ENCODE measurements at places on chromosomes 12 and 14.
A peak's percentile ranks its signal among the peaks of the same experiment; 100 is the strongest.

DNA sequence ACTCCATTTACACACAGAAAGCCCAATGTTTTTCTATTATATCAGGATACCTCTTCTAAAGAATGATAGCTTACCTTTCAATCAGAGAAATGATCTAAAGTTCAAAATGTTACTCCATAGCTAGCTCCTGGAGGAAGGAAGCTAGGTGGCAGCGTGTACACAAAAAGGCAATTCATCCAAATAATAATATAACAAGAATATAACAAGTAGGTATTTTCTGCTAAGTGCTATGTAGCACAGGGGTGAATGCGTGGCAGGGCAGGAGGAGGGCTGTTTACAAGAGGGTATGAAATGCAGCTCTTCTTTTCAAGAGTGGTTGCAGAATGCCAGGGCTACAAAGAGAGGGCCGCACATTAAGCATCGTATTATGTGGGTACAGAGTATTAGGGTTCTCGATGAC, 663 bp upstream of the SNAPC1 start:
- DNase-seq = no peak

DNA sequence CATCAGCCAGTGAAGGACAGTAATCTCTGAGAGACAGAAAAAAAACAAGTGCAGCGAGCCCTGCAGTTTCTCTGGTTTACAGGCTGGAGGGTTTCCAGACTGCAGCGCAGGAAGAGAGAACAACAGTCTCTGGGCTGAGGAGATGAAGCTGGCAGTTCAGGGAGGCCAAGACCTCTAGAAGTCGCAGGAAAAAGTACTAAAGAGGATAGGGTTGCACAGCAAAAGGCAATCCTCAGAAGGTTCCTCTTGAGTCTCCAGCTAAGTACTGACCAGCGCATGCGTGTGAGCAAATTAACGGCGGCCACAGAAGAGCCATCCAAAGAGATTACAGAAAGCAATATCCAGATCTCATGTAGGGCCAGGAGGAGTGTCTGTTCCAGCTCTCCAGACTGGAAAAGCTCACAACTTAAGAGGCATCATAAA, 12.2 kb upstream of the CCDC60 start:
- DNase-seq = no peak

DNA sequence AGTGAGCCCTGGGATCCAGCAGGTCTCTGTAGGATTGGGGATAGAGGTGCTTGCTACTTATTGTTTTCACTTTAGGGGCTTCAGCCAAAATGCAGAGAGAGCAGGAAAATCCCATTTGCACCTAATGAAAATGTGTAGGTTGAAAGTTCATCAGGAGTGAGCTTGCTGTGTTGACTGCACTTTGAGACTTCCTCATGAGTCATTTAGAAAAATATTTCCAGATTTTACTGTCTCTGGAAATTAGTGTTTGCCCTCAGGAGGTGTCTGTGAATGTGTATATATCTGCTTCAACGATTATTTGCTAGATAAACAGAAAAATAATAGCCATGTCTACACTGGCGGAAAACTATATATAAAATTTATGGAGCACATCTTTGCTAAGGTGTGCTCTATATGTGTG, 159.3 kb downstream of the CAND1 start:
- DNase-seq = no peak

- no peak for DNase-seq
Measured at GRCh38 chr12:130081117-130081805, 81.0 kb upstream of the FZD10 start.

DNA sequence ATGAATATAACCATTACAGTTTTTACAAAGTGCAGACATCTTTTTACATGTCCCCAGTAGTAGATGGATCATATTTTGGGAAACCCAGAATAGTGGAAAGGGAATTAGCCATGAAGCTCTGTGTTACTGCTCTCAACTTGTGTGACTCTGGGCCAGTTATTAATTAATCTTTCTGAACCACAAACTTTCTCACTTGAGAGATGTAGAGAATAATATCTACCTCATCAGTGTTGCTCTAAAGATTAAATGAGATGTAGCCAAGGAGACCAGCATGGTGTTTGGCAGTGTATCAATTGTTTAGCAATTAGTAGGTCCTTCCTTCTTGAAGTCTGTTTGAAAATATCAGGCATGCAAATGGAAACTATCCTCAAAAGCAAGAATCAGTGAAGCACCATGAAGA, 169.2 kb downstream of the TMTC2 start:
- no peak for DNase-seq

DNA sequence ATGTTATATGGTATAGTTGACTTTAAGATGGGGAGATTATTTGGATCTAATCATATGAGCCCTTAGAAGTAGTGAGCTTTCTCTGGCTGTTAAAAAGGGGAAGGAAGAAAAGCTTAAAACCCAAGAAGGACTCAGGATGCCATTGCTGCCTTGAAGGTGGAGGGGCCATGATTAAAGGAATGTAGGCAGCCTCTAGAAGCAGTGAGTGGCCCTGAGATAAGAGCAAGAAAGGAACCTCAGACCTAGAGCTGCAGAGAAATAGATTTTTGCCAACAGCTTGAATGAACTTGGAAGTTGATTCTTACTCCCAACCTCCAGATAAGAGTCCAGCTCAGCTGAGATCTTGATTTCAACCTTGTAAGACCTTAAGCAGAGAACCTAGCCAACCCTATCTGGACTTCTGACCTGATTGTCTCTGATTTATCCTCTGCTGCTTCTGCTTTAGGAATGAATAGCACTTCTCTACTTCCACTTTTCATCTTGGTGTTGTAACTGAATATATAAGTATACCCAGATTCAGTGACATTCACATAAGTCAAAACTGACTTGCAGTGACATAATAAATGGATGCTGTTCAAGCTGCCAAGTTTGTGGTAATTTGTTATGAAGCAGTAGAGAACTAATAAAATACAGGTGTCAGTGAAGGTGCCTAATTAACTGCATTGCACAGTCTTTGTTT, 33.5 kb downstream of the RAD51B start:
- no peak for DNase-seq

- DNase-seq = no peak
Measured at GRCh38 chr14:87754520-87755223, 238.3 kb downstream of the GALC start.

DNA sequence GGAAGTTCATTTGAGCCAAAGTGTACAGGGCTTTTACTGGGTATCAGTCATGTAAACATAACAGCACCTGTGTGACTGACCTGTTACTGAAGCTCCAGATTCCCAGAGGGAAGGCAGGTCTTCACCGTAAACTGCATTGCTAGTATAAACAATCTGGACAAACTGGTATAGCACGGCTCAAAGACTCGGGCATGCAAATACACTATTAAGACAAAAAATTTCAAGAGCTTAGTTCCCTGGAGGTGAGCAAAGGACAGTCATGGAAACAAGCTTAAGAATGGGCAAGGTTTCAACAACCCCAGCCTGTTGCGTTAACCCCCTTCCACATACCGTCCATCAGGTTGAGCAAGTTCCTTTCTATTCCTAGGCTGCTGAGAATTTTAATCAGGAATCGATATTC, 9.4 kb downstream of the PARP11 start:
- DNase-seq = no peak

DNA sequence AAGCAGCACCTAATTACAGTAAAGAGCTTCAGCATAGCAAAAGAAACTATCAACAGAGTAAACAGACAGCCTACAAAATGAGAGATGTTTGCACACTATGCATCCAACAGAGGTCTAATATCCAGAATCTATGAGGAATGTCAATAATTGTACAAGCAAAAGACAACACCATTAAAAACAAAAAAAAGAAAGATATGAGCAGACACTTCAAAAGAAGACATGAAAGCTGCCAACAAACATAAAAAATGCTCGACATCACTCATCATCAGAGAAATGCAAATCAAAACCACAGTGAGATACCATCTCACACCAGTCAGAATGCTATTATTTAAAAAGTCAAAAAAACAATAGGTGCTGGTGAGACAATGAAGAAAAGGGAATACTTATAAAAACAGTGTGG, 273.1 kb downstream of the TMTC2 start:
- DNase-seq = no peak

DNA sequence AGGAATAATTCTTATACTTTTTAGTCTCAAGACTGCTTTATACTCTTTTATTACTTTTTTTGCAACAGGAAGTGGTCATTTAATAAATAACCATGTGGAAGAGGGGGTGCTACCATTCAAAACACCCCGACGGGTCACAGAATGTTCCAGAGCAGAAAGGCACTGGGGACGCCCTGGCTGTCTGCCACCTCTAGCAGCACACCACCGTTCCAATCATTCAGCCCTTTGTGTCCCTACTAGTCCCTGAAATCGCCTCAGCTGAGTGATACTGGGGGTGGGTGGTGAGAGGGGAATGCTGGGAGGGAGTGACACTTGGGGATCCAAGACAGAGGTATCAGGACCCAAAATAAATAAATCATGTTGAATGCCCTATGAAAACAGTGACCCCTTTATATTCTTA, 52.4 kb downstream of the MON2 start:
- DNase-seq = no peak

DNA sequence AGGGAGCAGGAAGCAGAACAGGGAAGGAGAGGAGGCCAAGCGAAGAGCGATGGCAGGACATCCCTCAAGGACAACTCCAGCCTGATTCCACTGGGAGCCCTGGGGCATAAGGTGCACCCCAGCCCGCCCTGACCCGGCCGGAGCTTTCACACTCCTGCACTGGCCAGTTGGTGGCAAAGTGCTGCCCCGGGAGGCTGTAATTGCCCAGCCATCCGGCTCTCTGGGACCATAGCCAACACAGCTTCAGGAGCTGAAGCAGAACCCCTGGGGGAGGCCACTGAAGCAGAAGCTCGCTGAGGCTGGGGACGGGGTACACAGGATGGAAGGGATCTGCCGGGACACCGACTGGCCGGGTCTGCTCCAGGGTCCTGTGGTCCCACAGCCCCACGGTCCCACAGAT, 41.9 kb upstream of the BEGAIN start:
- DNase-seq = no peak

GRCh38 chr14:79568594-79568993, 642.7 kb downstream of the DIO2 start:
- DNase-seq = peak; percentile 18

DNA sequence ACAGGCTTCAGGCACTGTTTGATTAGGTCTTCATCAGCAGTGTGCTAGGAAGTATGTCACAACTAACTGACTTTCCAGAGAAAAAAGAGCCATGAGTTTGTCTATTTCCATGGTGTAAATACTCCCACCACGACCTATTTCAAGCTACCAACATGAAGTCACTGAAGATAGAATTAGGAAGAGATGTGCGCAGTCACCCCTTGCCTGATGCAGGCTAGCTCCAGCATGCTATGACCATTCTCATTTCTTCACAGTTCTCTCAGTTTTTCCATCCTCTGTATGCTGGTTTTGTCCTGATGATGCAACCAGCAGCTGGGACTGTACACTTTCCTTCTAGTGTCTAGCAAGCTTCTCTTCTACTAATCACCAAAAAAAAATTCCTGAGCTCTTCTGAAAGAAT, 191.6 kb upstream of the NUDT4 start:
- DNase-seq = peak; percentile 63

GRCh38 chr14:32710231-32710671, 228.4 kb upstream of the NPAS3 start:
- DNase-seq = peak; percentile 49

- DNase-seq = peak; percentile 69
Measured at GRCh38 chr12:94792693-94793092, 142.3 kb upstream of the TMCC3 start.

DNA sequence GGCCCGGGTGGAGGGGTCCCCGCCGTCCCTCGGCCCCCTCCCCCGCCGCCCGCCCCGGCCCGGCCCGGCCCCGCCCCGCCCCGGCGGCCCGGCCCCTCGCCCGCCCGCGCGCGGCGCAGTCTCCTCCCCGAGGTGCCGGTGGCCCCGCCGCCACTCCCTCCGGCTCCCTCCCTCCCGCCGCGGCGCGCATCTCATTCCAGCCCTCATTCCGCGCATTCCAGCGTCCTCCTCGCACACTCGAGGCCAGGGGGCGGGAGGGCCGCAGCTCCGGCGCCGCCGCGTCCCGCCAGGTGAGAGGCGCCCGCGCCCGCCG, at the start of gene TEAD4:
Gene TEAD4, plus strand, starts transcription at position 206 of the 313 bp plus-strand sequence.
- DNase-seq = peak; percentile 74

DNA sequence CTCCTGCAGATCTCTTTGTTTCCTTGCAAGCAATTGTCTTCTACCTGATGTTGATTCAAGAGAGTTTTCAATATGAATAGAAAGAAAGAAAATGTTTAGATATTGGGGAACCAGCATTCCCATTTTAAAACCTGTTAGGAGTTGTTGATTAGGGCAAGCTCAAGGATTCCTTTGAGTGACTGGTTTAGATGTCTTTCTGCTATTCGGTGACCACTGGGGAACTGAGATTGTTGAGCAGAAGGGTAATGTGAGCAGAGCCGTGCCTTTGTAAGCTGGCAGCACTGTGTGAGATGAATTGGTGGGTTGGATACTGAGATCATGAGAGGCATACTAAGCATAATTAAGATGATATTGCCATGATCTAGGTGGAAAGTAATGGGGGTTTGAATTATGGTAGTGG, 39.1 kb upstream of the PAPLN start:
- no peak for DNase-seq

DNA sequence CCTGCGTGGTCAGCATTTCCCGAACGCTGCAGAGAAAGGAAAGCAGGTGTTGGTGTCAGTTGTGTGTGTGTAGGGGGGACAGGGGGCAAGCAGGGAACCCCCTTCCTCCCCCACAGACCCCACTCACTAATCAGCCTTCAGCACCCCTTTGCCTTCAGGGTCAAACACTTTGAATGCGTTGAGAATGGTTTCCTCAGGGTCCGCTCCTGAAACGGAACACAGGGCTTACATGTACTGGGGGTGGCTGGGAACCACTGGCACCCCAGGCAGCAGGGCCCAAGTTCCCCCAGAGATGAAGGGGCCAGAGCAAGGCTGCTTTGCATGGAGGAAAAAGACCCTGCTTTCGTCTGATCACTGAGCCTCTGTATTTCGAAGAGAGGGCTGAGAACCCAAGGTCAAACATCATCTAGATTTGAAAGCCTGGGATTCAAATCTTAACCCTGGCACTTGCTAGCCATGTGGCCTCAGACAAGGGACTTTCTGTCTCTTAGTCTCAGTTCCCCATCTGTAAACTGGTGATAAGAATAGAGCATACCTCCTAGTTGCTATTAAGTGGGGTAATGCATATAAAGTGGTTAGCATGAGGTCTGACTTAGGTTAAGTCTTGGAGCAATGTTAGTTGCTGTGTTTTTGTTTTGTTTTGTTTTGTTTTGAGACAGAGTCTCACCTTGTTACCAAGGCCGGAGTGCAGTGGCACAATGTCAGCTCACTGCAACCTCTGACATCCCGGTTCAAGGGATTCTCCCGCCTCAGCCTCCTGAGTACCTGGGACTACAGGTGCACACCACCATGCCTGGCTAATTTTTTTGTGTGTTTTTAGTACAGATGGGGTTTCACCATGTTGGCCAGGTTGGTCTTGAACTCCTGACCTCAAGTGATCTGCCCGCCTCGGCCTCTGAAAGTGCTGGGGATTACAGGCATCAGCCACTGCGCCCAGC, 7.0 kb downstream of the MYL2 start:
- no peak for DNase-seq

DNA sequence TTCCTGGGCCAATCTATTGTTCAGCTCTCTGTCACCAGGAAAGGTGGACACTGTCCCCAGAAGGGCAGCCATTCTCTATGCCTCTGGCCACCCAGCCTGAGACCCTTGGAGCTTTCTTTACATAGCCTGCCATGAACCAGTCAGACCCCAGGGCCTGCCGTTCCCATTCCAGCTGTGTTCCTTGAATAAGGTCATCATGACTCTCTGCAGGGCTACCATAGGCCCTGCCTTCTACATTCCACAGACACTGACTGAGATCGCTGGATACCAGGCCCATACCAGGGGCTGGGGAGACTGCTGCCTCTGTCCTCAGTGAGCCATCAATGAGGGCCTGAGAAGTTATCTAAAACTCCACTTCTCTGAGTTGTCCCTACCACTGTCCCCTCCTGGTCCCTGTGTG, 75.5 kb downstream of the SYNE3 start:
- DNase-seq = peak; percentile 8

Measured in cardiac fibroblast (primary cell).